Retinal pigment epithelial cell (primary cell): ENCODE measurements at places on chromosomes 12 and 14.

GRCh38 chr12:95262808-95263207 lies 45.2 kb downstream of the VEZT start:
- DNase-seq = no peak

- DNase-seq = no peak
Measured at GRCh38 chr12:31923063-31923412, 36.2 kb upstream of the RESF1 start.

DNA sequence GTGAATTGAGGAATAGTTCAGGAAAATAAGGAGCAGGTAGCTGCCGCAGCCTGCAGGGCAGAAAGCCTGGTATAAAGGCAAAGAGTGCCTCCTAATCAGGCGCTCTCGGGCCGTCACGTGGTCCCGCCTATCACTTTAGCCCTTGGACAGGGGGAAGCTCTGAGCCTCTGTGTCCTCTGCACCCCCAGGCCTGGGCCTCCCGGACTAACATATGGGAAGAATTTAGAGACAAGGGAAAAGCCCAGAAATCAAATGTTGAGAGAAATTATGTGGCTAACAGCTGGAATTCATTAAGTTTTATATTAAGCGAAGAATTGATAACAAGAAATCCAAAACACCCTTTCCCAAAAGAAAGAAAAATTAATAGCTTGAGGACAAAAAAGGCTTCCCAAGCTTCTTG lies 417.7 kb downstream of the ATP23 start:
- no peak for DNase-seq

DNA sequence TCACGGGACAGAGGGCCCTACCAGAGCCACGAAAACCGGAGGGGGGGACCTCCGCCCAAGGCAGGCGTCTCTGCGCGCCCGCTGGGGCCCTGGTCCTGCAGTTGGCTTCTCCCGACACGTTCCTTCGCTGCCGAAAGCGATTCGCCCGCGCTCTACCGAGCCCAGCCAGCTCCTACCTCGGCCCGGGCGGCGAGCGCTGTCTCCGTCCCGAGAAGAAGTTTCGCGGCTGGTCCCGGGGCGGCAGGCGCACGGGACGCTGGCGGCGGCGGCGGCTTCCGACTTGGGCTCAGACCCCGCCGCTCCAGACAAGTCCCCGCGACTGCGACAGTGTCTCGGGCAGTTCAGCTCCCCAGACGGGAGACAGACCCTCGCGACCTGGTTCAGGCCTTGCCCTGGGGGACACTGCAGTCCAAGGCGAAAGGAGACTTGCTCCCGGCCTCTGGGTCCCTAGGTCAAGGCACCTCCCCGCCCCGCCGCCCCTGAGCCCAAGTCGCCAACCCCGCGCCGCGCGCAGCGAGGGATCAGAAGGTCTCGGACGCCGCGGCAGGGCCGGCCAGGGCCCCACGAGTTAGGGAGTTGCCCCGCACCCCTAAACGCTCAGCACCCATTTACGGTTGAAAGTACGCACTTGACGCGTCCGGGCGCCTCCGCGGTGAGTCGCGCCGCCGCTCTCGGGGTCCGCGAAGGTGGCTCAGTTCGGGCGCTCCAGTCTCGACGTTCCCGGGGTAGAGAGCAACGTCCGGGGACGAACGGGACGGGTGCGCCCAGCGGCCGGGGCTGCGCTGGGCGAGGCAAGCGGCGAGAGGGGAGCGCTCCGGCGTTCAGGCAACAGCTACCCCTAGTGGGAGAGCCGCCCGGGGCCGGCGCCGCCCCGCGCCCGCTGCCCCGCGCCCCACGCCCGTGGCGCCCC lies 1.4 kb upstream of the DIO3 start:
- no peak for DNase-seq

DNA sequence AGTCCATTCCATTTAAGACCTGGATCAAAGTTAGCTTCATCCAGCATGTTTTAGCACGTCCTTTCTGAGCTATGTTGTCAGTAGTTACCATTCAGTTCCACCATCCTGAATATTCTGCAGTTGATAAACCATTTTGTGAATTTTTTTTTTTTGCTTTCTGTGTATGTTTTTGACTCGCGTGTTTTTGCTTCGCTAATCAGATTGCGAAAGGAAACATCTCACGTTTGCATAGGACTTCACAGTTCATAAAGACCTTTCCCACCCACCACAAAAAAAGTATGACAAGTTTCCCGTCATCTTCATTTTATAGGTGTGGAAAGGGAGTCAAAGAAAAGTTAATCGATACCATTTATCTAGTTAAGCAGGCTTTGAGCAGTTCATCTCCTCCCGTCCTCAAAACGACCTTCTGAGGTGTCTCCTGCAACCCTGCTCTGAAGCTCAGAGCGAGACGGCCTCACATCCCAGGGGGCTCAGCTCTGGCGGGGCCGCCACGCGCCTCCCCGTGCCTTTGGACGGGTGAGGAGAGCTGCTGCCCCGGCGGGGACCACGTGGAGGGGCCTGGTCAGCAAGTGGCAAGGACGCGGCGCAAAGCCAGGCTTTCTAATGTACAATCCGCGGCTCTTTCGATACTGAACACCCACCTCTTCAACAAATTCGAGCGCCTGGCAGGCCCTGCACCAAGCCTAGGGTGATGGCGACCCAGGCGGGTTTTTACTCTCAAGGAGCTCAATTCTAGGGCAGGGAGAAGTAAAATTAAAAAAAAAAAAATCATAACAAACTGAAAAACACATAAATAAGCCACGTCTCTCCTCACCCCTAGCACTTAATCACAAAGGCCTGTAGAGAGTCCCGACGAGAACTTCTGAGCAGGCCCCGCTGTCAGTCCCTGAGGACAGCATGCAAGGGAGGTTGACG lies 988 bp upstream of the TMEM263 start:
- no peak for DNase-seq

DNA sequence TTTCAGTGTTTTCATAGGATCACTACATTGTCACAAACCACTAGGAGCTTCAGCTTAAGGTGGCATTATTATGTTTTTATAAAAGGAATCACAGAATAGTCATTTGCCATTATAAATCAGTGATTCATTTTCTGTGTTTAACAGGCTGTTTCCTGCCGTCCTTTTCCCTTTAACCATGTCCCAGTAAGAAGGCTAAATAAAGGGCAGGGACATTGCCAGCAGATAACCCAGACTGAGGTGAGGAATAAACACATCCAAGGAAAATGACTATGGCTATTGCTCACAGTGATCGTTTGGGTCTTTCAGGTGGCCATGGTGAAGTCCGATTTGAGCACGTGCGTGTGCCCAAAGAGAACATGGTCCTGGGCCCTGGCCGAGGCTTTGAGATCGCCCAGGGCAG lies 17.9 kb upstream of the ALDH2 start:
- DNase-seq = no peak

- DNase-seq = no peak
Measured at GRCh38 chr14:102774391-102775153, 2.7 kb upstream of the TRAF3 start.

DNA sequence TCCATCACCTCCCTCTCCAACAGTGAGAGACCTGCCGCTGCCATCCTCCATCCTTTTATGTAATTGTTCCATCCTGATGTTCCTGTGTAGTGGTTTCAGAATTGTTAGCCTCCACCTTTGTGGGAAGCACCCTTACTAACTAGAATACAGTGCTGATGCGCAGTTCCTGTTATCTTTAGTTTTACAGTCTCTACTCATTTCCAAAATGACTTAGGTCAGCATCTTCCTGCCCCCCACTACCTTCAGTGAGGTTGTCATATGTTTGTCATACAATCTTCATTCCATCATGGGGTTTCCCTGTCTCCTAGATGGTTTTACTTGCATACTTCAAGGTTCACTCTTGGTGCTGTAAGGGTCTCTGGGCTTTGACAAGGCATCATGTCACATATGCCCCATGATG lies 69.8 kb downstream of the EML1 start:
- DNase-seq = no peak

GRCh38 chr12:88245905-88246304 lies 103.8 kb downstream of the TMTC3 start:
- no peak for DNase-seq

DNA sequence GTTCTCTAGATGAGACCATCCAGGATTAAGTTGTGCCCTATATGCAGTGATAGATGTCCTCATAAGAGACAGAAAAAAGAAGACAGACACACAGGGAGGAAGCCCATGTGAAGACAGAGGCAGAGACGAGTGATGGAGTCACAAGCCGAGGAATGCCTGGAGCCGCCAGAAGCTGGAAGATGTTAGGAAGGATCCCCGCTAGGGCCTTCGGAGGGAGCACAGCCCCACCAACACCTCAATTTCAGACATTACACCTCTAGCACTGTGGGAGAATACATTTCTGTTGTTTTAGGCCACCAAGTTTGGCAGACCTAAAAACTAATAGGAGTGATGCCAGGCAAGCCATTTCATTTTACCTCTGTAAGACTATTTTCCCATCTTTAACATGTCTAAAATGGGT lies 458.5 kb downstream of the MED13L start:
- DNase-seq = no peak

DNA sequence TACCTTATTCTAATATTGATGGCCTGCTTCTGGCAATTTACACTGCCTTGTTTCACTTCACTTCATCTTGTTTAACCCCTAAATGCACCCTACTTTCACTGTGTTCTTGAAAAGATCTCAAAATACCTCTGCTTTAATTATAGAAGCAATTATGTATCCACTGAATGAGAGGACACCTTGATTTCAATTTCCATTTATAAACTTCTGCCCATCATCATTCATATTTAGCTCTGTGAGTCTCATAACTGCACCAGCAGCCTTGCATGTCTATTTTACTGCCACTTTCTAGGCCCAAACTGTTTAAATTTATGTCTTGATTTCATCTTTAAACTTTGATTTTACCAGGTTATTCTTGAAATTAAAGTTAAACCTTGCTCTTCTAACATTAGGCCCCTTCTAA lies 7.1 kb upstream of the DNAAF2 start:
- DNase-seq = no peak

DNA sequence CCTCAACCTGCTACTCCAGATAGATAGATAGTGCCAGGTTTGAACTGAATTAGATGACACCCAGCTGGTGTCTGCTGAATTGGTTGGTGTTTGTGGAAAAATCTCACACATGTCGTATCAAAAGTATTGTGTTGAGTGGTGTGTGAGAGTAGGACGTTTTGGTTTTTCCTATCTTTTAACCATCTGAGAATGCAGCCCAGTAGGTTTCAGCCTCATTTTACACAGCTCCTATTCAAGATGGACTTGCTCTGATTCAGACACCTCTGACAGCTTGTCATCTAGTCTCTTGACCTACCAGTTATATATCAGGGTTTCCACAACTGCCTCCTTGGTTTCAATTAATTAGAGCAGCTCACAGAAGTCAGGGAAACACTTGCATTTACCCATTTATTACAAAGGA lies 254.4 kb downstream of the KTN1 start:
- DNase-seq = no peak

- DNase-seq = no peak
Measured at GRCh38 chr14:70069186-70069585, 119.6 kb downstream of the SLC8A3 start.
